M059J (cell line): ENCODE measurements at places on chromosomes 2 and 18.

- no peak for DNase-seq
Observed at GRCh38 chr18:73959352-73959751, 188.3 kb downstream of the FBXO15 start.

DNA sequence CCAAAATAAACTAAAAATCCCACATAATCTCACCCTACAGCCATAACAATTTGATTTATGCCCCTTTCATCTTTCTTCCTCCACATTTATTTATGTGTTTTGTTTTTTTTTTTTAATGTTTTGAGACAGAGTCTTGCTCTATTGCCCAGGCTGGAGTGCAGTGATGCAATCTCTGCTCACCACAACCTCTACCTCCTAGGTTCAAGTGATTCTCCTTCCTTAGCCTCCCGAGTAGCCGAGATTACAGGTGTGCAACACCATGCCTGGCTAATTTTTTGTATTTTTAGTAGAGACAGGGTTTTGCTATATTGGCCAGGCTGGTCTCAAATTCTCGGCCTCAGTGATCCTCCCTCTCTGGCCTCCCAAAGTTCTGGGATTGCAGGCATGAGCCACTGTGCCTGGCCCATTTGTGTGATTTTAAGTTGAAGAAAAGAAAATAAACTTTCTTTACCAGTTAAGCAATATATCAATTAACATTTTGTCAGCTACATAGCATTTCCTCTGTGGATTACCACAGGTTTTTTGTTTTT lies 35.9 kb upstream of the LPIN2 start:
- no peak for DNase-seq

DNA sequence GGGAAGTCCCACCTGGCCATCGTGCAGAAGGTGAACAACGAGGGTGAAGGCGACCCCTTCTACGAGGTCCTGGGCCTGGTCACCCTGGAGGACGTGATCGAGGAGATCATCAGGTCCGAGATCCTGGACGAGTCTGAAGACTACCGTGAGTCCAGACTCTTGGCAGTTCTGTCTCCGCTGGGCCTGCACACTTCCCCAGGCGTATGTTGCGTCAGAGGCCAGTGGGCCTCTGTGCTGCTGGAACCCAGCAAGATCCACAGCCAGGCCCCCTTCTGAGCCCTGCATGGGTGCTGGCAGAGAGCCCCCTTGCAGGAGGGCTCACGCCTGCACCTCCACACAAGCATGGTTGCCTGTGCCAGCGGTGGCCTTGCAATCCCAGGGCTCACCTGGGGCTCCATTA lies 9.0 kb downstream of the CNNM3 start:
- no peak for DNase-seq

- no peak for DNase-seq
Observed at GRCh38 chr2:220373878-220374277, 746.4 kb downstream of the SLC4A3 start.

DNA sequence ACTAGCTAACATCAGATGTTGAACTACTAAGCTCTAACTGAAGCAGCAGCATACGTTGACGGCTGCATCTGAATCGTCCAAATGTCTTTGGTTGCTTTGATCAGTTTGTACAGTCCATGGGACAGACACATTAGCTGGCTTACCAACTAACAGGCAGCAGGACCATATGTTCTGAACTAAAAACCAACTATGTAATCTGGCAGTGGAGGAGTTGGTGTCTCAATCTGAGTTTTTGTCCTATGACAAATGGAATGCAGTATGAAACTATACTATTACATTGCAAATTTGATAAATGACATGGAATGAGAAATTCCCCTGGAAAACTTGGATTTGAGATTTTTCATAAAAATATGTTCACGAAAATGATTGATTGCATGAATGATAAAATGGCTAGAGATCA lies 79.5 kb downstream of the EPHA4 start:
- no peak for DNase-seq

GRCh38 chr2:44126106-44126797 lies 42.4 kb upstream of the PPM1B start:
- DNase-seq = peak; percentile 40

GRCh38 chr2:13858626-13859025 lies 773.9 kb upstream of the LRATD1 start:
- DNase-seq = no peak

DNA sequence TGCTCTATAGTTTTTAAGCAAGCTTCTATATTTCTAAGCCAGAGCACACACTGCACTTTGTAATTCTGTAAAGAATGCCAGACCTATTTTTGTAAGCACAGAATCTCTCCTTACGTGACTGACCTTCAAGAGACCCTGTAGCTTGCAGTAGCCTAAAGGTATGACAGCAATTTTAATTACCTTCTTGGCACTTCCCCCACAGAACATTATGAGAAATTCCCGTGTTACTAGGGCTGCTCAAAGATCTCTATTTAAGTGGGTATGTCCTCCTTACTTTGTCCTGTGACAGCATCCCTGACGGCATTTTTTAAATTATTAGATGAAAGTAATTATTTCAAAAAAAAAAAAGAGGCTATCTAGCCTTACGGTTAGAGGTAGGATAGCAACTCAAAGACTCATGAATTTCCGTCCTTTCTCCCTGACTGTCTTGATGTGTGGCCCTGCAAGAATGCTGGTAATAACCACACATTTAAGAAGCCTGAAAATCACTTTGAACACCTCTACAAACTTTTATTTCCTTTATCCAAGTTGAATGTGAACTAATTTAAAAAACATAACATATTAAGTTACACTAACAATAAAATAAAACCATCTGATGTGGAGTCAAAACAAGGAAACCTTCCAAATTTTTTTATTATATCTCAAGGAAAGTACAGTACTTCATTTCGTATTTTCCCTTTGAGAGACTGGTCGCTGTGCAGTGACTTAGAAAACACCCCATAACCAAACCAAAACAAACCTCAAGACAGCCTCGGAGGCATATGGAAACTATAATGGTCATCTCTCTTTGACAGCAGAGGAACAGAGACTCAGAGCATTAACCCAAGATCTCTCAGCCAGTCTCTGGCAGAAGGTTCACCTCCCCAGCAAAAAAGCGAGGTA lies 54.9 kb downstream of the THUMPD2 start:
- DNase-seq = peak; percentile 78

DNA sequence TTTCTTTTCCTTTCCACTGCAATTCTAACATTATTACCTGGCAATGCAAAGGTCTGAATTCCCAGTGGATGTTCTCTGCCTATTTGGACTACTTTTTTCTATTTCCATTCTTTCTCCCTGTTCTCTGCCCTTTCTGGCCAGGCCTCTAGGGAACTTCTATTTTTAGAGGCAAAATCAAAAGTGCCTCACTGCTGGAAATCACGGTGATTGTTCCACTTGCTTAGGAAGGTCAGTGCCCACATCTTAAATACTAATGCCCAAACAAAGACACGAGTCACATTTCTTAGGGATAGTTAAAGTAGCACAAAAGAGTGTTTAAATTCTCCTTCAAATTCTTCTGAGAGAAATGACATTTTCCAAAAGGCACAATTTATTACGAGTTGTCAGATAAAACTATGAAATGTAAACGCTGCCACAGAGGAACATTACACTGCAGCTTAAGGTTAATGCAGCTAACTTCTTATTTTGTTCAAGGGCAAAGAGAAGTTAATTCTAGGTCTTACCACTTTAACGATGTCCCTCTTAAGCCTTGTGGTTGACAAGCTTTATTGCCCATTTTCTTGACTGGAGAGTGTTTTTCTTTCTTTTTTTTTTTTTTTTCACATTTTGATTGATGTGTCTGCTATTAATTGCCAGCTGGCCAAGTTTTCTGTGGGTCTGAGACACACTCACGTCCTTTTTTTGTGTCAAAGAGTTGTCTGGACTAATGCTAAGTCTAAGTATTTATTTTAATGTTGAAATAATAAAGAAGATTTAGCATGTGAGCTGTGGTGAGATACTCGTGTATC lies 34.7 kb downstream of the ST6GAL2 start:
- DNase-seq = no peak

DNA sequence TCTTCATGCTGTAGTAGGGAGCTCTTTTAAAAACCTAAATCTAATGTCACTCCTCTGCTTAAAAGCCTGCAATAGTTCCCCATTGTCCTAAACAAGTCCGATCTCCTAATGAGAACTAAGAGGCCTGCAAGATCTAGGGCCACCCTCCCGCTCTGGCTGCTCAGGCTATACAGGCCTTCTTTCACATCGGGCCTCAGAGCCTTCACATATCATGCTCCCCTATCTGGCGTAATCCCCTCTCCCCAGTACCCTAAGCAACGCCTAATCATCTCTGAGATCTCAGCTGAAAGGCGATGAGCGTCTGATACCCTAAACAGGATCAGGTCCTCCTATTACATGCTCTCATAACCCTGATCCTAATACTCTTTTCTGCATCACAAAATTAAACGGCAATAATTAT lies 1.9 kb downstream of the MAP4K3 start:
- DNase-seq = no peak

DNA sequence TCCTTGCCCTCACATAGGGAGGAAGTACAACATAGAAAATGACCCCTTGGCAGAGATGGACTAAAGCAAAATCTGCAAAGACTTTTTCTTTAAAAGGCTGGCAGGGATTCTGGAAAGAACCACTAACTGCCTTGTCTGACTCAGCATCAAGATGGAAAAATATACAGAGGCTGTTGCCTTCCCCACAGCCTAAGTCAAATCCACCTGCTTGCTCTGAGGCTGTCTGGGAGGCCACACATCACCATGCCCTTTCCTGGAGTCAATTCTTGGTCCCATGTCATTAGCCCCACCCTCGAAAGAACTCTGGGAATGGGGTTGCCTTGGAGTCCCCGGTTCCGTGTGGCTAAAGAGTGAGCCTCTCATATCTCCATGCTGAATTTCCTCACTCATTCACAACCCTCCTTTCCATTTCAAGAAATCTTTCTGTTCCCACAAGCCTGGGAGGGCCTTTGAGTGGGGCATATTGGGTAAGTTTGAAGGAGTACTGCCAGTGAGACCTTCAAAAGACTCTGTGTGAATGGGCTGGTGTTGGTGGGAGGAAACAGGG lies 39.4 kb downstream of the BMP10 start:
- DNase-seq = peak; percentile 74

DNA sequence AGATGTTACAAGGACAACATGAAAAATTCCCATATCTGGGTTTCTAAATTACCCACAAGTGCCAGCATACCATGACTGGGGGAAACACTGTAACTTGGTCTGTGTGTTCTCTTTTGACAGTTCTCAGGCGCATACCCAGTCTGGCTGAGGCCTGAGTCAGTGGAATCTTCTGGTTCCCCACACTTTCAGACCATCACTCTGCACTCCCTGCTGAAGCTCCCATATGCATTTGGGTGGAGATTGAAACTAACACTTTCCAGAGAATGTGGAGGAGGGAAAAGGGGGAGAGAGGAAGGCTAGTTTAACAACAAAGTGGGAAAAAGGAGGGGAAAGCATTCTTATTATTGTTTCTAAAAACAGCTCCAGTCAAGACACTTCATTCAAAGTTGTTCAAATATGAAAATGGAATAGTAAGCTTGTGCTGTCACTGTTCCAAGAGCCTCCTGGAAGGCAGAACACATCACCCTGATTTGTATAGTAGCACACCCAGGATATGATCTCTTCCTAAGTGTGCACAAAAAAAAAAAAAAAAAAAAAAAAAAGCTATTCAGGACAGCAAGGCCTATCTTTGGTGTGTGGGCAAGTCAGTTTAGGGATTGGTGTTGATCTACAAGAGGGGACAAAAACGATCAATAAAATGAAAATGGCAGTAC lies 48.1 kb upstream of the CTIF start:
- DNase-seq = no peak

GRCh38 chr2:98634406-98635092 lies 26.2 kb downstream of the UNC50 start:
- peak; percentile 44 for DNase-seq

- DNase-seq = no peak
Observed at GRCh38 chr18:31371989-31372388, 4.6 kb upstream of the DSG4 start.

GRCh38 chr2:62934517-62934916 lies 116.1 kb upstream of the OTX1 start:
- DNase-seq = no peak

- peak; percentile 47 for DNase-seq
Observed at GRCh38 chr2:108243566-108243965, 3.8 kb downstream of the SULT1C3 start.

- DNase-seq = no peak
Observed at GRCh38 chr18:13542520-13542847, 183.9 kb downstream of the FAM210A start.

- DNase-seq = no peak
Observed at GRCh38 chr18:54611816-54612215, 20.8 kb downstream of the DYNAP start.

DNA sequence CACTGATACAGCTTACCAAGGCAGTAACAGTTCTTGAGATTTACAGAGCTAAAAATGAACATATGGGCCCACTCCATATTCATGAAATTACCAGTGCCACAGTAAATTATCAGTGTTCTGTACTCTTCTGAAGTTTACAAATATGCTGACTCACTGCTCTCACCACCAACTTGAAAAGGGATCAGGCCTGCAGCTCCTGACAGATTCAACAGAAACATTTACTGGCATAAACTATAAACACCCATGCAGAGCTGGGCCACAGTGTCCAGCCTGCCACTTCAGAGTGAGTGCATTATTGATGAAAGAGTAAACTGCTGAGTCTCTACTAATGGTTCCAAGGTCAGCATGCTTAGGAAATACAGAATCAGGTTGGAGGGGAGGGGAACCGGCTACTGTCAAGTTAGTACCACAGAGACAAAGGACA lies 83.1 kb downstream of the FARSB start:
- peak; percentile 75 for DNase-seq

DNA sequence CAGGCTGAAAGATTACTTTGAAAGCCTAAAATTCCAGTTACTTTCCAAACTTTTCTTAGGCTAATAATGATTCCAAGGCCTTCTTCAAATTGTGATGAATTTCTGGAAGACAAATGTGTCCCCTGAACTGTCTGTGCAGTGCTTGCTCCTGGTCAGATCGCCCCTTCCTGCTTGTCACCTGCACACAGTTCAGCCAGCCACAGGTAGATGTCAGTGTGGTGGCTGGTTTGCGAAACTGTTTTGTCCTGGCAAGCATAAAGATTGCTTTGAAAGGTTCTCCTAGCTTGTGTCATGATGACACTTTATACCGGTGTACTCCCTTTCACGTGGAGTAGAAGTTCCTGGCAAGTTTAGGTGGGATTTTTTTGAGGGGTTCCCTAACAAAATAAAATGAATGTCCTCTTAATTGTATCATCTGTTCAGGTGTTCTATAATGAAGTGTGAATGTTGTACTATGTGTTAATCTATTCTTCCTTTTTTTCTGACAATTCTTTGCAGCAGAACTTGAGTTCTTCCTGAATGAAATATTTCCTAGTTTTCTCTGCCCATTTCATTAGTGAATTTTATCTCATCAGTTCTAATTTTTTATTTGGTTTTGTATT lies 298.8 kb downstream of the ZNF407 start:
- DNase-seq = peak; percentile 42

DNA sequence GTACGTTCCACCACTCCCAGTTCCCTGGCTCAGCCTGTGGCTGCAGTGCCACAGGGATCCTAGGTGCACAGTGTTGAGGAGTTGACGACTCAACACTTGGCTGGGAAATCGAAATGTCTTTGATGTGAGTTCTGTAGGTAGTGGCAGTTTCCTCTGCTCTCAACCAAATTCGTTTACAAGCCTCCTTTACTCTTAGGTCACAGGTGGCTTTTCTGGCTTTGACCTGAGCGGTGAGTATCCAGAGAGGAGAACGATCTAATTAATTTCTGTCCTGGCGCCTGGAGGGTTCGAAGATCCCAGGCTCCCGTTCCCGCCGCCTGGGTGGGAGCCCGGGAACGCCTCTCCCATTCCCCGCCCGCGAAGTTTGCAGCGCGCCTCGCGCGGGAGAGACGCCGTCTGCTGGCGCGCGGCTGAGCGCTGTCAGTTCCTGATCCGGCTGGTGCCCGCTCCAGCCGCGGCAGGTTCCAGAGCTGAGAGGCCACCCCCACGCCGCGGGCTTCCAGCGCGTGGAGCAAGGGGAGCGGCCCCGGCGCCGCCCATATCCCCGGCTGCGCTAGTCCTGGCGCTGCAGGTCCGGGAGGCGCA lies at the start of gene LAMA3:
Gene LAMA3, plus strand, starts transcription at position 423 of the 585 bp plus-strand sequence. CDS start 231 bp downstream, outside the sequence.
- DNase-seq = peak; percentile 45
